Activated naive CD4-positive, alpha-beta T cell treated with anti-CD3 and anti-CD28 coated beads, Interleukin-2, amount 10 ng/mL, durations not matched to agents 5 hours and 36 hours (primary cell): ENCODE measurements at places on chromosomes 7 and 10. TPM values are rescaled to one million over a fixed set of nuclear protein-coding genes. Genes with fewer than 3 reads are reported as not detected.

Gene CADPS2
- not detected for total RNA-seq

Gene HMX2
- total RNA-seq, result not detected

Gene CAMK2B
- total RNA-seq, result 0.10 TPM

Gene MINDY3
- total RNA-seq, result 20.9 TPM

Gene CPA4
- total RNA-seq, result not detected

Gene SEC61G
- 123 TPM for total RNA-seq

Gene CACNB2
- not detected for total RNA-seq

Gene EN2
- not detected for total RNA-seq

Gene ATOH7
- total RNA-seq, result not detected

Gene ATP5F1C
- total RNA-seq, result 248 TPM

Gene IGF2BP3
- total RNA-seq, result 0.50 TPM

Gene WIPF3
- total RNA-seq, result not detected

Gene SLC18A3
- total RNA-seq, result not detected

Gene P4HA1
- total RNA-seq, result 46.6 TPM

Gene MBL2
- not detected for total RNA-seq

Gene MYL10
- total RNA-seq, result not detected

Gene NANOS1
- 0.55 TPM for total RNA-seq

Gene PAPOLB
- not detected for total RNA-seq

Gene COL1A2
- not detected for total RNA-seq

Gene H2BK1
- total RNA-seq, result not detected

Gene MUC12
- not detected for total RNA-seq

Gene HOGA1
- total RNA-seq, result not detected

Gene ASB4
- not detected for total RNA-seq

Gene ABCC2
- 1.7 TPM for total RNA-seq

Gene NFE2L3
- 14.2 TPM for total RNA-seq

Gene ACBD7
- 4.4 TPM for total RNA-seq

Gene CARD11
- total RNA-seq, result 133 TPM

Gene COL17A1
- total RNA-seq, result not detected

Gene PRLHR
- total RNA-seq, result not detected

Gene WDFY4
- total RNA-seq, result 2.9 TPM

Gene RADIL
- 0.53 TPM for total RNA-seq

Gene PNLIP
- total RNA-seq, result not detected

Gene PLPP4
- total RNA-seq, result not detected

Gene GIMAP4
- 354 TPM for total RNA-seq

Gene EIF5AL1
- total RNA-seq, result 1.2 TPM

Gene KLF14
- not detected for total RNA-seq

Gene ENTPD7
- 5.2 TPM for total RNA-seq

Gene SPDYE6
- total RNA-seq, result not detected

Gene ADCYAP1R1
- total RNA-seq, result not detected

Gene HMX3
- not detected for total RNA-seq

Gene MRLN
- total RNA-seq, result not detected

Gene TWIST1
- 0.20 TPM for total RNA-seq

Gene HTR7
- total RNA-seq, result not detected

Gene LIMK1
- 14.8 TPM for total RNA-seq

Gene SFTPA2
- total RNA-seq, result not detected

Gene PLAC9
- not detected for total RNA-seq

Gene CALML3
- not detected for total RNA-seq

Gene NEBL
- not detected for total RNA-seq

Gene WNT8B
- total RNA-seq, result 0.38 TPM

Gene CALY
- total RNA-seq, result not detected

Gene PLEKHS1
- not detected for total RNA-seq

Gene GIMAP5
- total RNA-seq, result 149 TPM

Gene C10orf67
- total RNA-seq, result 0.18 TPM

Gene IFIT1B
- total RNA-seq, result not detected

Gene TET1
- 2.9 TPM for total RNA-seq

Gene OR2A7
- 3.7 TPM for total RNA-seq
